ENCODE measurements at places on chromosomes 16 and 17.
A peak's percentile ranks its signal among the peaks of the same experiment; 100 is the strongest.

- DNase-seq, result no peak
Measured at GRCh38 chr17:73585583-73585982, 58.7 kb downstream of the SDK2 start.

DNA sequence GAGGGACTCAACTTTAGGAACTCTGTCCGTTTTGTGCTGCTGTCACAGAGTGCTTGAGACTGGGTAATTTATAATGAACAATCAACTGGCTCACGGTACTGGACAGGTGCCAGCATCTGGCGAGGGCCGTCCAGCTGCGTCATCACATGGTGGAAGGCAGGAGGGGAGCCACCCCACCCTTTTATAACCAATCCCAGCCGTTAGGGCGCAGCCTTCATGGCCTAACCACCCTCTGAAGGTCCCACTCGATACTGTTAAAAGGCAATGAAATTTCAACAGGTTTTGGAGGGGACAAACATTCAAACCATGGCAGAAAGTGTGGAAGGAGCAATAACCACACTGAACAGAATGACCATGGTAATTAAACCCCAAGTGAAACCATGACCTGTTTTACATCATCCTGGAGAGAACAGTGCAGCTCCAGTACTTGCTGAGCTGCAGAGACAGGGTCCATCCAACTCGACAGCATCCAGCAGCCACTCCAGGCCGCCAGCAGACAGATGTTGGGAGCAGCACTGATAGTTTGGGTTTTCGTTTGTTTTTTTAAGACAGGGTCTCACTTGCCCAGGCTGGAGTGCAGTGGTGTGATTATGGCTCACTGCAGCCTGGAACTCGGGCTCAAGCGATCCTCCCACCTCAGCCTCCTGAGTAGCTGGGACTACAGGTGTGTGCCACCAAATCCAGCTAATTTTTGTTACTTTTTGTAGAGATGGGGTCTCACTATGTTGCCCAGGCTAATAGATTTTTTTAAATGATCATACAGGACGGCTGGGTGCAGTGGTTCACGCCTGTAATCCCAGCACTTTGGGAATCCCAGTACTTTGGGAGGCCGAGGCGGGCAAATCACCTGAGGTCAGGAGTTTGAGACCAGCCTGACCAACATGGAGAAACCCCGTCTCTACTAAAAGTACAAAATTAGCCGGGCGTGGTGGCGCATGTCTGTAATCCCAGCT lies 11.0 kb downstream of the CHMP6 start:
- no peak for DNase-seq

DNA sequence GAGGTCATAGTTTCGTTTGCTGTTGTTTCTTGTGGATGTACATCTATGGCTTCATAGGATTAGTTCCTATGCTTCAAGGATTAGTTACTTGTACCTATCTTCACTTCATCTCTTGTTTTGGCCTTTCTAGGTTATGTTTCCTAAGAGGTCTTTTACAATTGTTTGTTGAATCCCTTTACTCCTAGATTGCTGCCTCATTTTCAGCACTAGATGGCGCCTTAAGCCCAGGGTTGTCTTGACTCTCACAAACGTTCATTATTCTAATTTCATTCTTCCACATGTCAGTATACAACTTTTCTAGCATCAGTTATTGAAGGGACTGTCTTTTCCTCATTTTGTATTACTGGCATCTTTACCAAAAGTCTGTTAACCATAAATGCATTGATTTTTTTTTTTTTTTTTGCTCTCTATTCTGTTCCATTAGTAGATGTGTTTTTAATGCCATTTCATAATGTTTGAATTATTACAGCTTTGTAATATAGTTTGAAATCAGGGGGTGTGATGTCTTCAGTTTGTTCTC lies 45.0 kb upstream of the NACA2 start:
- DNase-seq, result peak; percentile 59

GRCh38 chr17:8163978-8164814 lies 1.4 kb upstream of the VAMP2 start:
- DNase-seq, result peak; percentile 89

DNA sequence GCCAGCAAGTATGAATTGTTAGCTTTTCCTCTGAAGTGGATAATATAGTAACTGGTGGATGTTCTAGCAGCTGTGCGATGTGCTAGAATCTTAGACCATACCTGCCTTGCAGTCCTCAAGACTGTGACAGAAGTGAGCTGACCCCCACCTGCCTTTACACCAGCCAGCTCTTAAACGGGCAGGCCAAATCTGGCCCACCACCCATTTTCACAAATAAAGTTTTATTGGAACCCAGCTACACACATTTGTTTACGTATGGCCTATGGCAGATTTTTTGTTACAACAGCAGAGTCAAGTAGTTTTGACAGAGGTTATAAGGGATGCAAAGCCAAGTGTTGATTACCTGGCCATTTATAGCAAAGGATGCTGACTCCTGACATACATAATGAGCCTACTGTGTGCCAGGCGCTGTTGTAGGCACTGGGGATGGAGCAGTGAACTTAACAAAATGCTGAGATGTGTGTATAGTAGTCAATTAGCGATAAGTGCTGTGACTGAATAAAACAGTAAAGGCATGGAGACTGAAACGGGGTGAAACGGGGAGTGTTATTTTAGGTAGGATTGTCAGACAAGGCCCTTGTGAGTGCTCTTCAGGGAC lies 79.0 kb downstream of the MSI2 start:
- no peak for DNase-seq

DNA sequence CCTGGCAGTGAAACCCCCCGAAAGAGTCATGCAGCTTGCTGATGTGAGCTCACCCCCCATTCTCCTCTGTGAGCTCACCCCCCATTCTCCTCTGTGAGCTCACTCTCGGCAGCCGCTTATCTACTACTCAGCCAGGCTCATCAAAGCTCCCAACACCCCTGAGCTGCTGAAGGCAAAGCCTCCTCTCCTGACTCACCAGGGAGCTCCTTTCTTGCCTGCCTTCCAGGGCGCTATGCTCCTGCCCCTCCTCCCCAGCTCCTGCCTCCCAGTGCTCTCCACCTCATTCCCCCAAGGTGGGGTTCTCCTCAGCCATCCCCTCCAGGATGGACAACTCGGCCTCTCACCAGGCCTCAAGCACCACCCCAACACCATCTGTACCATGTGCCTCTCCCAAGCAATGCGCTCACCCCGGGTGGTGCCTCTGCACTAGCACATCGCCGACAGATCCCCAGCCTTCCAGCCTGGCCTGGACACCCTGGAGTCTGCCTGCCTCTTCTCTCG lies 27.7 kb upstream of the FAAP100 start:
- no peak for DNase-seq

DNA sequence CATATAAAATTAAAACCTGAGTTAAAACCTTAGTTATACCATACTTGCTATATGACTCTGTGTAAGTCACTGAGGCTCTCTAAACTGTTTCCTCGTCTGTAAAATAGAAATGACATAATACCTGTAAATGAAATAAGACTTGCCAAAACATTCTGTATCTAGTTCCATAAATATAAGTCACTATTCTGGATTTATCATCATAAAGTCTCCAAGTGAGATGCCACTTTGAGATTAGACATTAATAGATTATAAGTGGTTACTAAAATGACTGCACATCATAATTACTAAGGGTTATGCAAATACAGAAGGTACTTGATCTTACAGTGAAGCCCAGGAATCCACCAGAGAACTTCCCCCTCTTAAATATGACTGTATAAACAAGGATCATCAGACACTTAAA lies 12.0 kb upstream of the BRIP1 start:
- no peak for DNase-seq

GRCh38 chr17:81253358-81254131 lies 14.4 kb downstream of the NDUFAF8 start:
- peak; percentile 65 for DNase-seq

DNA sequence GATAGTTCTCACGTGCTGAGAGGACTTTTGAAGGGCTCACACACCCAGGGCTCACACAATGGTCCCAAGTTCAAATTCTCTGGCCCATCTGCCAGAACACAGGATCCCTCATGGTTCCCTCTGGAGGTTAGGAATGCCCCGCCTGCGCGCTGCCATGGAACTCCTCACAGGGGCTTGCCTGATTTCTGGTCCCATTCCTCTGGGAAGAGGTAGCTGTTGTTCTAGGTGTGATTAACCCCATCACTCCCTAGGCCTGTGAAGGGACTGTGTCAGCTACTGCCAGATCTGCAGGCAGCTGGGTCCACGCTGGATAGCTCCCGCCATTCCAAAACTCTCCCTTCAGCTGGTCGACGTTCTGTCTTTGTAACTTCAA lies 2.3 kb upstream of the ARMC5 start:
- no peak for DNase-seq

DNA sequence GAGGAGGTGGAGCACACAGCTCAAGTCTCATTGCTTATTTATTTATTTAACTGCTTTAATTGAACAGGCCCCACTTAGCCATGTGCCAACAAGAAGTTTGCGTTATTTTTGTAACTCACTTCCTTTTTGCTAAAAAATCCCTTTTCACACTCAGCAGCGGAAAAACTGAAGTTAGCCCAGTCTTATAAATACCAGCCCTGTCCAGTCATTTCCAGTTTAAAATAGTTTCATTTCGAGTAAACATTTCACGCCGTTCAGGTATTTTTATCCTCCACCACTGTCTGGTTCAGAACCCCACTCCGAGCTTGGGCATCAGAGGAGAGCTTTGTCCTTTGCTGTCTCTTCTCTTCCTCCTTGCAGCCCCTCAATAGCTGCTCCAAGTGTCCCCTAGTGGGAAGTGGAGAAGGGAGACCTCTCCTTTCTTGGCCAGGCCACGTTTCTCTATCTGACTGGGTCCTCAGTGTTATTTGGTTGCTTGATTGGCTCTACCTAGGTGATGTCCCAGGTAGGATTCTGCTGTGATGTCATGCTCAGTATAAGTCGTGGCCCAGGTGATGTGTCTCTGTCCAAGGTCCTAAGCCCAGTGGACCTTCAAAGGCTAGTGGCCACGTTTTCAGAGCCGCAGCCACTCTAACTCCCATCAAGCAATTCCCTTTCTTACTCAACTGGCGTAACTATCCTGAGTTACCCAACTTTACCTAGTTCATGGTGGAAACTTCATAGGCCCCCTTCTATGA lies 53.0 kb upstream of the GAS7 start:
- no peak for DNase-seq

DNA sequence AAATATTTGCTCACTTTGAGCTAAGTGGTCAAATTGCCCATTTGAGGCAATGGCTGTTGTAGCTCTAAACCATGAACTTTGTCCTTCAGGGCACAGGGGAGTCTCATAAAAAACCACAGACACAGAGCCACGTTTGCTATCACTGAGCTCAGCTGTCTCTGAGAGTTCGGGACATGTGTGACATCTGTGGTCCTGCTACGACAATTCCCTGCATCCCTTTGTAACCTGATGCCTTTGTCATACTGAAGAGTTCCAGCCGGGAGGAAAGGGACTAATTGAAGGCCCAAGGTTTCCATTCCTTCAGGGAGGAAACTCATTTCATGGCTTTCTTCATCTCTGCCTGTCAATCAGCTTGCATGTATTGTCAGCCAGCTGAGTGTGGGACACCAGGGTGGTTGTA lies 599.4 kb upstream of the CDH5 start:
- no peak for DNase-seq

DNA sequence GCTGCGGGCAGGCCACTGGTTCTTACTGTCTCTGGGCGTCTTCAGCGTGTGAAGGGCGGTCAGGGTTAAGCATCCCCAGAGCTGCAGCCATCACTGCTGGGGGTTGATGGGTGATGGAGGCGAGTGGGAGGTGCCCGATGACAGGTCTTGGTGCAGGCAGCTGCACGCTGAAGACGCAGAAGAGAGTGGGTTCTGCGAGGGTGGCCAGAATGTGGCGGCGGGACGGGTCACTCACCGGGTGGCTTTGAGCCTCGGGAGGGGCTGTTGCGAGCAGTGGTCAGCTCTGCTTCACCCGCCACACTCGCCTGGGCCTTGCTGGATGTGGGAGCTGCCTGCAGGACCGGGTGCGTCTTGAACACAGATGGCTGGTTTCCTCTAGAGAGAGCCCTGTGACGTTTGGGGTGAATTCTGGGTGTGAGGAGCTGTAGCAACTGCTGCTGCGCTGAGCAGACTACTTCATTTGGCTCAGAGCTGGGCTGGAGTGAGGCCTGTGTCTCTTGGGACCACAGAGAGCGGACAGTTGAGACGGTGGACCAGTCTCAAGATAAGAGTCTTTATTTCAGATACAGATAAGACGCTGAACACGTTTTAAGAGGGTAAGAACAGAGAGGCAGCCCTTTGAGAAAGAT lies 44.6 kb upstream of the ZNF750 start:
- DNase-seq, result no peak

DNA sequence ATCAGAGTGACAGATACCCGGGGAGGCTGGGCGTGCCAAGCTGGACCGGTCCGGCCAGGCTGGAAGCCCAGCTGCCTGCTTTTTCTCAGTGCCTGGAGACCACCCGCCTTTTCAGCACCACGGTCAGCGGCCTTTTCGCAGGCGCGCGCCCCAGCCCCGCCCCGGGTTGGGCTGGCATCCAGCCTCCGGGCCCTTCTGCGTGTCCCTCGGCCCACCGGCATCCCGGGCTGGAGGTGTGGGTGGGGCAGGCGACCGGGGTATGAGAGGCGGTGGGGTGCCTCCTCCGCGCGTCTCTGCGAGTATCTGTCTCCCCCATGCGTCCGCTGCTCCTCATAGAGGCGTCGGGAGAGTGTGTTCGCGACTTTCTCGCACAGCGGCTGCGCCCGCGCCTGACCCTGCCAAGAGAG lies 102.5 kb downstream of the MRM1 start:
- DNase-seq, result peak; percentile 66

DNA sequence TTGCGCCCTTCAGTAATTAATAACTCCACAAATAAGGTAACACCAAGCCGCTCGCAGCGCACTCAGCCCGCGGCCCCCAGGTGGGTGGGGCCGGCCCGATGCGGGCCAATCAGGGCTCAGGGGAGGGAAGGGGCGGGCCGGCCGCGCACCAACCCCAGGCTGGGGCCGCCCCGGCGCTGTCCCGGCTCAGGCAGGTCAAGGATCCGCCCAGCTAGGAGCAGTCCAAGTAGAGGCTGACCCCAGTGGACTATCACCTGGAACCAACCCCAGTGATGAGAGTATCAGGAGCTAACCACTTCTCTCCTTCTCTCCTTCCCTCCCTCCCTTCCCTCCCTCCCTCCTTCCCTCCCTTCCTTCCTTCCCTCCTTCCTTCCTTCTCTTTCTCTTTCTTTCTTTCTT lies 110.8 kb downstream of the C16orf78 start:
- peak; percentile 42 for DNase-seq

DNA sequence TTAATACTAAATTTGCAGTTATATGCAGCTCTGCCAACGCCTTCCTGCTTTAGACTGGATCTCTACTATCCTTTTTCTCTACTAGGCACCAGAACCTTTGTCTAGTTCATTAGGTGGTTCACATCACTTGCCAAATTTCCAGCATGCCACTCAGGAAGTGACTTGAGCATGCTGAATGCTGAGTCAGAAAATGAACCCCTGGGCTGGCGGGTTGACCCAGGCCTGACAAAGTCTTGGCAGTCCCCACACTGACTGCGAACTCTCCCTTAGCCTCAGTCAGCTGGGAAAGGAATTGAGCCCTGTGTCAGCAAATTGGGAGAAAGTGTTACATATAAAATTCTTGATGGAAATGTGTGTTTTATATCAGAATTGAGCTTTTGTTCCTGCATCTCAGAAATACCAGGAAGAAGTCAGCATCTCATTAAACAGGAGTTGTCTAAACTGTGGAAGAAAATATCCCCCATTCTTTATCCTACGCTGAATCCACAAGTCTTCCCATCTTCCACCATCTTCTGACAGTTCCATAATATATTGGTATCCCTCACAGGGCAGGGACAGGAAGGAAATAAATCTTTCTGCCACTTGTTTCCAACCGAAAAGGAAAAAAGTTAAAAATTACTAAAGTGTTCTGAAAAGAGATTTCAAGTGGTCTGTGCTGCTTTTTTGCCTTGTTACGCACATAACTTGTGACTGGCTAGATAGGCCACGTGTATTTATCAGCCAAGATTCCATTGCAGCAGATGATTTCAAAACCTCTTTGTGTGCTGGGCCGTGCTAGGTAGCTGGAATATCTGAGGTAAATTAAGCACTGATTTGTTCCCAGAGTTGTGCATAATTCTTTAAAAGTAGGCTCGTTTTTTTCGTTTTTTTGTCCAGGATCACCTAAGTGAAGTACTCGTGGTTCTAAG lies 16.7 kb upstream of the SLC12A3 start:
- no peak for DNase-seq

All from stimulated activated CD4-positive, alpha-beta T cell treated with anti-CD3 and anti-CD28 coated beads, Interleukin-15, amount 100 ng/mL, for 24 hours (primary cell).